ENCODE measurements at places on chromosomes 2 and 18.

- no peak for DNase-seq
Observed at GRCh38 chr2:205370726-205371125, 311.6 kb upstream of the NRP2 start.

- DNase-seq: no peak
Observed at GRCh38 chr18:27995770-27996502, 181.0 kb downstream of the CDH2 start.

GRCh38 chr18:59516356-59517155 is 157.5 kb upstream of the LMAN1 start:
- no peak for DNase-seq

DNA sequence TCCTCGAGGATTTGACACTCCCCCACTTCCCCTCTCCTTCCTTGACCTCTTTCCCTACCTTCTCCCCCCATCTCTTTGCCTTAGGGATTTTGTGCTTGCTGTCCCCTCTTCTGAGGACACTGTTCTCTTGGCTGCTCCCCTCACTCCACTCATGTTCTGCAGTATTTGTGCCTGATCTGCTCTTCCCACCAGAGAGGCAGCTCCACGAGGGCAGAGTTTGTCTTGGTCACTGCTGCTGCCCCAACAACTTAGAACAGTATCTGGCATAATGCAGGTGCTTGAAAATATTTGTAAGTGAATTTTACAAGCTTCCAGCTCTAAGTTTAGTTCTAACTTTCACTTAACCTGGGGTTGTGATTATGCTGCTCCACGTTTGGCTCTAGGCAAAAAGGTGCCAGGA is 10.0 kb upstream of the WIPF1 start:
- DNase-seq: no peak

DNA sequence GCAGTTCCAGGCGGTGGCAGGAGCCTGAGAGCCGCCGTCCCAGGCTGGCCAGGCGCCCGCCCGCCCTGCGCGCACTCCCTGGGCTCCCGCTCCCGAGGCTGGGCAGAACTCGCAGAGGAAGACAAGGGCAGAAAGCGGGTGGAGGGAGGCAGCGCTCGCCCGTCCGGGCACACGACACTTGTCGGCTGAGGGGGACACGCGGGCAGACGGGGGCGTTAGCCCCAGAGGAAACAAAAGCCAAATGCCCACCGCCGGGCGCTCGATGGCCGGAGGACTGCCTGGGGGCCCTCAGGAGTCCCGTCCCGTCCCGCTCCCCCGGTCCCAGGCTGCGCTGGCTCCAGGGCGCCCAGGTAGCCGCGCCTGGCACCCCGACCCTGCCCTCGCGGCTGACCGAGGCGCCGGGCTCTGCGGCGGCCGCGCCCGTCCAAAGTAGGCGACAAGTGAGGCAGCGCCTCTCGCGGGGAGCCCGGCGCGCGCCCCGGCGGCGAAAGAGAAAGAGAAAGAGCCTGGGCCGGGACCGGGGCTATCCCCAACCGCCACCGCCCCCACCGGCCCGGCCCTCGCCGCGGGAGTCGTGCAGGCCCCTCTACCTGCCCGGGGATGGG is 491 bp downstream of the L3MBTL4 start:
- peak; percentile 71 for DNase-seq

DNA sequence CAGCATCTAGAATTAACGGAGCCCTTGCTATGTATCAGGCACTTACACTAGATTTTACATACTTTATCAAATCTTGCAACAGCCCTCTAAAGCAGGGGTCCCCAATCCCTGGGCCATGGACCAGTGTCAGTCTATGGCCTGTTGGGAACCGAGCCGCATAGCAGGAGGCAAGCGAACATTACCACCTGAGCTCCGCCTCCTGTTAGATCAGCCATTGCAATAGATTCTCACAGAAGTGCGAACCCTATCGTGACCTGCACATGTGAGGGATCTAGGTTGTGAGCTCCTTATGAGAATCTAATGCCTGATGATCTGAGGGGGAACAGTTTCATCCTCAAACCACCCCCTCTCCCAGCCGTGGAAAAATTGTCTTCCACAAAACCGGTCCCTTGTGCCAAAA is 13.4 kb downstream of the DNAJB2 start:
- no peak for DNase-seq

DNA sequence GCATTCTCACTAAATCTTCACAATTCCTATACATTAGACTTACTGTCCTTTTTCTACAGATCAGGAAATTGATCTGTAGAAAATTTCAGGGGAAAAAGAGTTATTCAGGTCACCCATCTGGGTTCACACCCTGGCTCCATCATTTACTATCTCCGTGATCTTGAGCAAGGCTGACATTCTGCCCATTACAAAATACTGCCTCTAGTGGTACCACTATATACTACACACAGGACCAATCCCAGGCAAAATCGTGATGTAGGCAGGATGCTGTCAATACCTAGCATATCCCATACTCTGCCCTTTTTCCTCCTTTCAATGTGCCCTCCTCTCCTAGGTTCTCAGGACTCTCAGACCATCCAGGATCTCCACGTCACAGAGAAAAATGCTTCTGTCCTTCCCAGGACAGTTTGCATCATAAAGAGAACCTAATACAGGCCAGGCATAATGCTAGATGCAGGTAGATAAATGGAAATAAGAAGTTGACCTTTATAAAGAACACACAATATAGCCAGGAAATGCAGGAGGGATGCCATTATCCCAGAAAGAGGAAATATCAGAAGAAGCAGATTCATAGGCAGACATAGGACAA is 101.9 kb downstream of the CDH20 start:
- DNase-seq: peak; percentile 77

GRCh38 chr2:133062931-133063665 is 393.1 kb upstream of the LYPD1 start:
- DNase-seq: no peak

DNA sequence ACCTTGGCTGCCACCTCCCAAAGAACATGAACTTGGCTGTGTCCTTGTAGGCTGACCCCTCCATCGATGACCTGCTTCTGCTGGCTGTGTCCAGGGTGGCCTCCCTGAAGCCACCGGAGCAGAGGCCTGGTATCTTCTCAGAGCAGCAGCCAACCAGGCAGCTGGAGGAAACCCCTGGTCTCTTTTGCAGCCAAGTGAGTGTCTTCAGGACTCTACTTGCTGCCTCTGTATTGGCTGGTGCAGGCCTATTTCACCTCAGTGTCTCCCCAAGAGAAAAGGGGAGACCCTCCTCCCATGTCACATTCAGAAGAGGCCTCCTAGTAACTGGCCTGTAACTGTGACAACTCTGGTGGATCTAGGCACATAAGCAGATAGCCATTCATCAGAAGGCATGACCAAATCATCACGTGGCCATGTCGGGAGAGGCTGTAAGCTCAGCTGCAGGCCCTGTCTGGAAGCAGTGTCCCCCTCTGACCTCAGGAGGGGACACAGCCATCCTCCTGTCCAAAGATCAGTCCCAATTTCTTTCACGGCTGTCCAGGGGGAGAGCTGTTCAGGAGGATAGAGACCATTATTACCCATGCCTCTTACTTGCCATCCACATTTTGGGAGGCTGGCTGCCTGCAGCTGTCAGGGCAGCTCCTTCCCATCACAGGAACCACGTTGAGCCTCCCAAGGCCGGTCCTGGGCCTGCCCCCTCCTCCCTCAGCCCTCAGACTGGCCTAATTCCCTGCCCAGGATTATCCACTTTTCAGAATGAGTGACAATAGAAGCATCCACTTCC is 20.9 kb upstream of the ROCK2 start:
- no peak for DNase-seq

- no peak for DNase-seq
Observed at GRCh38 chr2:190545093-190545492, 10.6 kb upstream of the NEMP2 start.

DNA sequence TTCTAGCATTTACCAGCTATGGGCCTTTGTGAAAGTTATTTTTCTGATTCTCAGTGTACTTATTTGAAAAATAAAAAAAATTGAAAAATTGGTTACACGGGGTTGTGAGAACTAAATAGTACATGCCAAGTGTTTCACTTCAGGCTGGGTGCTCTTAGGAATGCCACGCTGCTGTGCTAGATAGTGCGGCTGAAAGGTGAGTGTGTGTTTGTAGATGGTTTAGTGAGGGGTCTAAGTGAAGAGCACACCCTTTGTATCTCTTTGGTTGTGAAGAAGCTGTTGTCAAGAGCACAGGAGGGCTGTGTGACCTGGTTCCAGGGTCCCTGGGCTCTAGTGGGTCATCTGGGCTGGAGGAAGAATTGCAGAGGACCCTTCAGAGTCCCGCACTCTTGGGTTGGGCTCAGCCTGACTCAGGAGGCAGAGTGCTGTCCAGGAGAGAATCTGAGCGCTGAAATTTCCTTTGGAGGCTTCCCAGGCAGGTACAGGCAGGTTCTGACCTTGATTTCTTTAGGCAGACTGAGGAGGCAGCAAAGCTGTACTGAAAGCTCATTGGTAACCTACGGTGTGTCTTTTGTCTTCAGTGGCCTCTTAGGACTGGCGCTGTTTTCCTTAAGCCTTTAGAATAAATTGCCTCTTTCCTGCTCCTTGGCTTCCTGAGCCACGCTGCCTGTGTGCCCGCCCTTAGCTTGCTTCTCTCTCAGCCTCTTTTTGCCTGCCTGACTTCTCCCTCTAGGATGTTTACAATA is 44.4 kb downstream of the MAP4K4 start:
- no peak for DNase-seq

DNA sequence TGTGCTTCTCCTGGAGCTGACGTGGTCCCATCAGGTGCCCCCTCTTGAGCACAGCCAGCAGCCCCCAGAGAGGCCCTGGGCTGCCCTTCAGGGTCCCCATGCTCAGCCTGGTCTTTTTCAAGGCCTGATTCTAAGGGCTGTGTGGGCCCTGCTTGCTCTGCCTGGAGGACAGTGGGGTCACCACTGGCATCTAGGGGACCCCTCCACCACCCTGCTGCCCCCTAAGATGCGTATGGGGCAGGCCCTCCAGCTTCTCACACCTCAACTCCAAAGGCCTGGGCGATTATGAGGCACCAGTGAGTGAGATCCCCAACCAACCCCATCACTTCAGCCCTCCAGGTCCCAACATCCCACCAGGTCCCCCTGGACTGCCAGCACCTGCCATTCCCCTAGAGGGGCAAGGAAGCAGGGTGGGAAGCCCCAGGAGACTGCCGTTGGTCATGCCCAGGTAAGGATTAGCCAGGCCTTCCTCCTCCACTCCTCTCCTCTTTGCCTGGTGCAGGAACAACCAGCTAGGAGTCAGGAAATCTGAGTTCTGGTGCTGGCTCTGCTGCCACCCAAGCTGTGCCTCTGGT is 114.4 kb downstream of the SMAD7 start:
- no peak for DNase-seq

- DNase-seq: no peak
Observed at GRCh38 chr2:41662461-41662860, 385.4 kb upstream of the PKDCC start.

GRCh38 chr18:39846265-39846664 is 2108.8 kb upstream of the PIK3C3 start:
- DNase-seq: no peak

DNA sequence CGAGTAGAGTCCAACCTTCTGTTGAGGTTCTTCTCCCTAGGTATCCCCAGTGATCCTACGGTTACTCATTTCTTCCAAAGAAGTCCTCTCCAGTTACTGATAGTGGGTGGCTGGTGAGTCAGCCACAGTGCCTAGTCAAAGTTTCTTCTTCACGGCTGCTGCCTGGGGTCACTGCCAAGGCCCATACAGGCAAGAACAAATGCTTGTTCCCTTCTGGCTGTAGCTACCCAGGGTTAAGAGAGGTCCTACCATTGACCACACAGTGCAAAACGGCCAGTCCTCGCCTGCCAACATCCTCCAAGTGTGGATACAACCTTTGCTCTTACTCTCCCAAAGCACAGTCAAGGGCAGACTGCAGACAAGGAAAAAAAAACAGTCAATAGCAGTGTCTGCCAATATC is 2.9 kb upstream of the PTPN4 start:
- no peak for DNase-seq

DNA sequence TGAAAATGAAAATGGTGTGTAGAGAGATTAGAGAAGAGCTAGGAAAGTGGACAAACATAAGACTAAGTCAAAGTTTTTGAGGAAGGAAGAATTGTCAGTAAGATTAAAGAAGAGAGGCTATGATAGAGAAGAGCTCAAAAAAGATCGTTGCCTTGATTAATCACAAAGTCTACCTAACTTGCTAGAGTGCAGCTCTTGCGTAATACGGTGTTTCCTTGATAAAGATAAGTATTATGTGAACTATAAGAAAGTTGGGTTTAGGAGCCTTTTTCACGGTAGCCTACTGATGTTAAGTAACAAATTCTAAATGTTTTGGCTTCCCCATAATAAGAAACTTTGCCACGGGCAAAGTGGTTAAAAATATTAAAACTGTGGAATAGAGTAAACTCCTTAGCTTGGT is 226.4 kb upstream of the NRXN1 start:
- no peak for DNase-seq

- peak; percentile 65 for DNase-seq
Observed at GRCh38 chr2:85584354-85584856, at the start of gene VAMP5. Gene VAMP5, plus strand, starts transcription at chr2:85584431. Its CDS starts 60 bp downstream, at chr2:85584491.

- DNase-seq: peak; percentile 43
Observed at GRCh38 chr18:56748698-56749268, 97.6 kb downstream of the WDR7 start.

DNA sequence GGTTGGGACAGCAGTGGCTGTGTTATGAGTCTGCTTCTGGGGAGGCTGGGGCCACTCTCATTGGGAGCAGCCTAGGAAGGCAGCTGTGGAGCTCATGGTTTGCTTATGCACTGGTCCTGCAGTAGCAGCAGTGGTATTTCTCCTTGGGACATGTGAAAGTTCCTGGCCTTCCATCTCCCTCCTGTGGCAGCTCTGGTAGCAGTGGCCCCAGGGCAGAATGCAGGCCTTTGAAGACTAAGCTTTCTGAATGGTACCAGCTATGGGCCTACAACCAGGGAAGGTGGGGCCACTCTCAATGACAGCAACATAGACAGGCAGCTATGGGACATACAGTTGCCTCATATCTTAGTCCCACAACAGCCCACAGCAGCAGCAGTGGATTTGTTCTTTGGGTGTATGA is 117.3 kb upstream of the VWC2L start:
- DNase-seq: no peak

- no peak for DNase-seq
Observed at GRCh38 chr2:238700117-238700457, 147.8 kb upstream of the TWIST2 start.

- no peak for DNase-seq
Observed at GRCh38 chr2:127941461-127941860, 55.7 kb upstream of the AMMECR1L start.

DNA sequence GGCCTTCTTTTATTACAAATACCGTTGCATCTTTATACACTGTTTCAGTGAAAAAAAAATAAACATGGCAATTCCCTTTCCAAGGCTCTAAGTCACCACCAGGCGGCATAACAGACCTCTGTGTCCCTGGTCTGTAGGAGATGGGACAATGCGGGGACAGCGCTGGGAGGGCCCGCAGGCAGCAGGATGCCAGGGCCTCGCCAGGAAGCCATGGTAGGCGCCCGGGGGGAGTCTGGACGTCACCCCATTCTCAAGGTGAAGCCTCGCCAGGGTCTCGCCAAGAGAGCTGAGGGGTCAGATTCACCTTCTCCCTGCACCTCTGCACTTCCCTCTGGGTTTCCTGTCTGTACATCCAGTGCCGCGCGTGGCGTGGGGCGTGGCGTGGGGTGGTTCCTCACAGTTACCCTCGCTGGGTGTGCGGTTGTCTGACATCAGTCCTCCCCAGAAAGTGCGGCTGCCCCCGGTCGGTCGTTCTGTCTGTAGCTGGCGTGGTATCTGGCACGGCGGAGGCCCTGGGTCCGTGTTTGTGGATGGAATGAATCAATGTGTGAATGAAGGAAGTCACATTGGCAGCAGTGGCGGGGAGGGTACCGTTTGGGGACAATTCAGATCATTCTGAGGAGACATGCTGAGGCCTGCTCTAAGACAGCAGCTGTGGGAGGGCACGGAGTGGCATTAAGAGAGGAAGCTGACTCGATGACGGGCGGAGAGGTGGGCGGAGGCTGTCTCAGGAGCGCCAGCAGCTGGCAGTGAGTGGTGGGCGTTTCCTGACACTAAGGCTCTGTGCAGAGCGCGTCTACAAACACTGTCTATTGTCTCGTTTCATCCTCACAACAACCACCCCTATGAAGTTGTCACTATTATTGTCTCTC is 46.0 kb downstream of the LRRFIP1 start:
- DNase-seq: peak; percentile 83
